ENCODE measurements at places on chromosomes 5 and 9.

DNA sequence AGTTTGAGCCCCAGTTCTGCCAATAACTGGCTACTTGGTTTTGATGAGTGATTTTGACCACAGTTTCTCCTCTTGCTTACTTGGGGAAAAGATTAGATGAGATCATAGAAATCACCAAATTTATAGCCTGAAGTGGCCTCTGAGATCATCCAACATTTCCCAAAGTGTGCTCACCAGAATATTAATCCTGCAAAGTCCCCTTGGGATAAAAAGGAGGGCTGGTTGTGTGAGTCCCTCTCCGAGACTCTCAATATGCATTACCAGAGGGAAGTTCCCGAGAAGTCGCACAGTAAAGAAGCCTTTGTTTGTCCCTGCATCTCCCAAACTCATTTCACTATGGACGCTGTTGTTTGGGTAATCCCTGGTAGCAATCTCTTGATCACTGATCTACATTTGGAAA, 88.4 kb upstream of the ADRA1B start:
- no peak for DNase-seq

DNA sequence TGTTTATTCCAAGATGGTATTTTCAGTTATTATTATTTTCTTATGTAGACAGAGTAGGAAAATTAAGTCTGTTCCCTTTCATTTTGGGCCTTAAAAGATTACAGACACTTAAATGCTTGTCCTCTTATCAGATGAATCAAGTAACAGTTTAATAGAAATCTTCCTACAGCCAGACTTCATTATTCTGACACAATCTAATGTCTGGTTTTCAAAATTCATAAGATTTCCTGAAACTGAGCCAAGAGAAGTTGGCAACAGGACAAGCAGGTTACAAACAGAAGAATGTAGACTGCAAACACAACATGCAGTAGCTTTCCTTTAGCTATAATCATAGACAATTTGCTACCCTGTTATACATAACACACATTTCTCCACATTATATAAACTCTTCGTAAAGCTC, 130.5 kb downstream of the FBXL17 start:
- no peak for DNase-seq

- DNase-seq = no peak
These were observed 59.1 kb upstream of the IER5L start for GRCh38 chr9:129237164-129237611.

GRCh38 chr9:91905991-91906469, 44.0 kb downstream of the ROR2 start:
- DNase-seq = no peak

Data from mesothelial cell of epicardium (in vitro differentiated cells).